ENCODE measurements at places on chromosomes 1 and 21.

- DNase-seq: peak; percentile 61
Measured at GRCh38 chr1:42979896-42980800, 21.5 kb upstream of the SLC2A1 start.

GRCh38 chr1:109713636-109714035, 1.6 kb downstream of the GSTM5 start:
- DNase-seq: no peak

DNA sequence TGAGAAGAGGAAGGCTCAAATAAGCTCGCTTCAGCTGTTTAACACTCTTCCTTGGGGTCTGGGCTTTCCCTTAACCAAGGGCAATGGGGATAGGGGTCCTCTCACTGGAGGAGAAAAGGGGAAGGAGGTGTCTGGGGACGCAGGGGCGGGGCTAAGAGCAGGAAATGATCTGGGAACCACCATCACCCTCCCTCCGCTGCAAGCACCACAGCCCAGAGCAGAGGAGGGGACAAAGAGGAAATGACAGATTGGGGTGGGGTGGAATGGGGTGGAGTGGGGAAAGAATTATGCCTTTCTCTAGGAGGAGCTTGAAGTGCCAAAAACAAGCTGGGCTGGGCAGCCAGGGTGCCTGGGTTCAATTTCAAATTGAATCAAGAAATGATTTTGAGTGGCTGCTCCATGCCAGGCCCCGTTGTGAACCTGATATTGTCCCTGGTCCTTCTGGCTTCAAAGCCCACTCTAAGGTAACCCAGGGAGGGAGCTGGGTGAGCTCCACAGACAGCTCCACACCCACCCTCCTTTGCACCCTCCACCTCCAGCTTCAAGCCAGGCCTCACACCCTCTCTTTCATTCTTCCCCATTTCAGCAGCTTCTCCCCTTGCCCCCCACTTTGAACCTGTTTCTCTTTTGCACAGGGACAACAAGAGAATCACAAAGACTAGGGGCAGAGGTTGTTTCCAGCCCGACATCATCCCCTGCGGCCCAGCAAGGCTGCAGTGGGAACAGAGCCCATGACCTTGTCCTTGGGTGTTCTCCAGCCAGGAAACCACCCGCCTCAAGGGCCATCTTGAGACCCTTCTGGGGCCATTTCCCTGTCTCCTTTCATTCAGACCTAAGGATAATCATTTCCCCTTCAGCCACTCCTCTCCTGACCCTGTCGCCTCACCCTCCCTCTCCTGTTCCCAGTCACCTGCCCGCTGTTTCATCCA, 1.1 kb downstream of the ARHGAP30 start:
- peak; percentile 93 for DNase-seq

DNA sequence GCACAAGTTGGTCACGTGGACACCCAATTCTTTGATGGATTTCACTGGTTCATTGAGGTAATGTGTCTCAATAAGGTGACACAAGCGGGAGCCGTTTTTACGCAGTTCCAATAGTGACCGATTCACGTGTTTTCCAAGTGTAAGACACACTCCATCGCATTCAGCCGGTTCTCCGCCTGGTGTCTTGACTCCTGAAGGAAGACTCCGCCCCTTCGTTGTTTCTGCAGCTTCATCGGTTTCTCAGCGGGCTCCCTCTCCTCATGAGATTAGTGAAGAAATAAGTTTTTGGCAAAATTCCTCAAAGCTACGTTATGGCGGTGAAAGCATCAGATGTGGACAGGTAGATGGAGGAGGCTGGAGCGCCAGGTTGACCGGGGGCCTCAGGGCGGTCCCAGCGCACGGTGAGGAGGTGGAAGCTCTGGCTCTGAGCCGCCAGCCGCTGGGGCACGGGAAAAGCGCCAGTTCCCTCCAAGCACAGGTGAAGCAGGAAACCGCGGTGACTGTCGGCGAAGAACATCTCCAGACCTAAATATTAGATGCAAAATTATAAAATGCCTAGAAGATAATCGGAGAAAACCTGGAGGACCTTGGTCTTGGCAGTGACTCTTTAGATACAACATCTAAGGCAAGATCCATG, 21.0 kb downstream of the CD2 start:
- no peak for DNase-seq

GRCh38 chr1:167043752-167044488, 46.3 kb downstream of the GPA33 start:
- peak; percentile 77 for DNase-seq

DNA sequence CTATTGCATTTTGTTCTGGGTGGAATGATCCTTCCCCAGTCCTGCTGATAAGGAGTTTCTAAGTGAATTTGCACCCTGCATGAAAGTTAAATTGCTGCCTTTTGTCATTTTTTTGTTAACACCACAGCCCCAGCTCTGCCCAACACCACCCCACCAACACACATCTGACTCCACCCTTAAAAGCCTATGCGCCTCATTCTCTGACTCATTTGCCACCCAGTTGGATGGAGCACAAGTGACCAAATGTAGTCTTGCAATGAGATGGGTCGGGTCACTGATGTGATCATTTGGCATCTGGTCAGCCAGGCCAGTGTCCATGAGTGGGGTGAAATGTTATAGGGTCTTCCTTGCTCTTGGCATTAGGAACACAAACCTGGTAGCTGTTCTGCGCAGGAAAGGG, 256.8 kb downstream of the KAZN start:
- DNase-seq: no peak

GRCh38 chr21:28731700-28732321, 260.9 kb downstream of the LTN1 start:
- no peak for DNase-seq

GRCh38 chr1:89440911-89441310, 77.1 kb downstream of the GBP6 start:
- no peak for DNase-seq

DNA sequence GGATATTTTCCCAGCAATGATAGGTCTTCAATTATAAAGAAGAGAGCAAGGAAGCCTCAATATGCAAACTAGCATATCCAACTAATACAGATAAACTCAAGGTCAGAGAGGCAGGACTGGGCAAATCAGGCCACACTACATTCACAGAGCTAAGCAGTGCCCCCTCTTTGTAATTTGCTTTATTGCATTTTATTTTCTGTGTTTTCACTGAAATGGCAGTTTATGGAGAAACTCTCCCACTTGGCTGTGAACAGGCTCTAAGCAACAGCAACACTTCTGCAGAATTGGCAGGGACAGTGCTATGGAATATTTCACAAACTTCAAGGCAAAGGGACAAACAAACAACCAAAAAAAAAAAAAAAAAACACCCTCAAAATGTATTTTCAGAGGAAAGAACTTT, 93.4 kb upstream of the SOD1 start:
- DNase-seq: no peak
